ENCODE measurements at places on chromosomes 2 and 18. TPM values are rescaled to one million over a fixed set of nuclear protein-coding genes. Genes with fewer than 3 reads are reported as not detected.

DNA sequence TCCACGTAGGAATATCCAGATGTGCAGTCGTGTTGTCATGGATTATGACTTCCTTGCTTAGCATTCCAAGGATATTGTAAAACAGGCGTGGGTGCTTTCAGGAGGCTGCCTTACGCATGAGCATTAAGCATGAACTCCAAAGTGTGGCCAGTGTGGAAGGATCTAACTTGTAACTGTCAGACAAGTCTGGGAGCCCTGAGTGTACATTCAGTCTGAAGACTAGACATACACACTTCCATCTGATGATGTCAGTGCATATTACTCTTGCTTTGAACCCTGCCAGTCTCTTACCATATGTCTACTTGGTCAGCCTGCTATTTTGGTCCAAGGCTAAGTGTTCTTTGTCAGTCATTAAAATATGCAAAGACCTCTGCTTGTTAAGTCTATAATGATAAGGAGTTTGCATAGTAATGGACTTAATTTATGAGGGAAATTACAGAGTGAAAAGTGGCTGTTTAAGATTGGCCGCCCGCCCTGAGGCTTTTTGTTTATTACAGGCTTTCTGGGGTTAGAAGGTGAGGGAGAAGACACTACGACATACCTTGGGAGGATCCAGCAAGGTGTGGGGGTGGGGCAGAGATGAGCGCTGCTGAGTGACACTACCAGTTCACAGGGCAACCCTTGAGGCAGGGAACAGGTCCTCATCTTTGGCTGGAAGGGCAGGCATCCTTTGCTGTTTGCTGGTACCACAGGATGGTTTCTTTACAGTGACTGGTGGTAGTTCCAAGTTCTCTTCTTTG is 48.3 kb downstream of the CABLES1 start:
- DNase-seq, result no peak

CD8B2 gene
- not detected for total RNA-seq

- no peak for DNase-seq
Observed at GRCh38 chr2:160308476-160308875, 108.4 kb upstream of the ITGB6 start.

- no peak for DNase-seq
Observed at GRCh38 chr18:3485153-3486149, 35.5 kb downstream of the TGIF1 start.

DNA sequence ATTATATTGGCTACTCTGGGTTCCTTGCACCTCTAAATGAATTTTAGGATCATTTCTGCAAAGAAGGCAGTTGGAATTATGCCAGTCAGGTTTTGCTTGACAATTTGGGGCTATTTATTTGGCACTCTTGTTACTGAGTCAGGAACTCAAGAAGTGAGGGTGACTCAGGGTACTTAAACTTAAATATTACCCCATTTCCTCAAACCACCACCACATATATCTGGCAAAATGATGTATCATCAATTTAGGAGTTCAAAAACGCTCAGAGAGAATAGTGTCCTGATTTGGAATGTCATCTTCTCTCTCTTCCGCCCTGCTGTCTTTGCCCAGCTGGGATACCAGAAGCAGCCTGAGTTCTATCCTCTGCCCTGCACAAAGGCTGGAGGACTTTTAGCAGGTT is 2.4 kb upstream of the THNSL2 start:
- DNase-seq, result no peak

GRCh38 chr2:132429941-132430573 is 13.5 kb downstream of the GPR39 start:
- no peak for DNase-seq

- peak; percentile 25 for DNase-seq
Observed at GRCh38 chr2:190318931-190319554, 583 bp downstream of the HIBCH start.

TUBB8B gene
- not detected for total RNA-seq

- DNase-seq, result peak; percentile 2
Observed at GRCh38 chr2:239790721-239791120, 234.4 kb downstream of the NDUFA10 start.

DNA sequence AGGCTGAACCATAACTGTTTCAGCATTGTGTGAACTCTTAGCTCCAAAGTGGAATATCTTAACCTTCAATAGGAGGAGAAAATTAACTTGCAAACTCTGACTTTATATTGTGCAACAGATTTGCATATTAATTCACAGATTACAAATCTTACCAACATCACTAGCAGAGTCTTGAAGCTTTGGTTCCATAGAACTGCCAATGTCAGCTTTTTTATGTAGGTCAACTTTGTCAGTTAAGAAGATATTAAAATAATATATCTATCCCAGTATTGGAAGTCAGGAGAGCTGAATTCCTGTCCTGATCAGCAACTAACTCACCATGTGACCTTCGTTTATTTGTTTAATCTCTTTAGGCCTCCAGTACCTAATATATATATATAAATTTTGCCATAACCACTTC is 121.8 kb downstream of the EPHA4 start:
- no peak for DNase-seq
